Activated CD8-positive, alpha-beta memory T cell treated with anti-CD3 and anti-CD28 coated beads, Interleukin-2, amount 10 ng/mL, durations not matched to agents 7 days and 5 days (primary cell): ENCODE measurements at places on chromosomes 5 and 9.
A peak's percentile ranks its signal among the peaks of the same experiment; 100 is the strongest.

GRCh38 chr5:132392978-132393825, 23.7 kb downstream of the SLC22A5 start:
- no peak for DNase-seq

GRCh38 chr9:134187891-134188385, 23.6 kb upstream of the RNU6ATAC start:
- no peak for DNase-seq

DNA sequence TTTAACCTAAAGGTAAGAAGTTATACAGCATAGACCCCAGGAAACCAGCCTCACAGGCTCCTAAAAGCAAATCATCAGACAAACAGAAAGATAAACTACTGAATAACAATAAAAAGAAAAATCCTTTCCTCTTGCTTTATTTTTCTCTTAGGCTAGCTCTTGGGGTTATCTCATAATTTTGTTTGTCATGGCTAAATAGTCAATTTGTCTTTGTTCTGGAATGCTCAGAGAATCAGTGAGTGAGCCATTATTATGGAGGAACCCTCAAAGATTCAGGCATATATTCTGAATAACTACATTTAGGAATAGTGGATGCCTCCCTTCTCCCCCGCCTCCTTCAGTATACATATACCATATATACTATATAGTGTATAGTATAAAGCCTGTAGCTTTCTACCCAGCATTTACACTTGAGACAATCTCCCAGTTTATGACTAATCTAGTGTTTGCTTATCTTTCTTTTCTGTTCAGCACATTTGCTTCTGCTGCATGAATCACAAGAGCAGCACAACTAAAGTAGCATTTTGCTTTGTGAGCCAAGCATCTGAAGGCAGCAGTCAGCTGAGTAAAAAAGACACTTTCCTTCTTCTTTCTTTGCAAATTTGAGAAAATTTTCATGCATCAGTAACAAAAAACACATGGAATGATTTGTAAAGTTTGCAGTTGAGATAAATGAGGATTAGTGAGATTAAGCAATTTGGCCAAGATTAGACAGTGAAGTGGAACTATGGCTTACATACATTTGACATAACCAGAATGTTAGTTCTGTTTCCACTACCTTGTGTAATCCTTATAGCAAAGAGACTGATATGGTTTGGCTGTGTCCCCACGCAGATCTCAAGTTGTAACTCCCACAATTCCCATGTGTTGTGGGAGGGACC, 45.3 kb upstream of the PPP3R2 start:
- no peak for DNase-seq

DNA sequence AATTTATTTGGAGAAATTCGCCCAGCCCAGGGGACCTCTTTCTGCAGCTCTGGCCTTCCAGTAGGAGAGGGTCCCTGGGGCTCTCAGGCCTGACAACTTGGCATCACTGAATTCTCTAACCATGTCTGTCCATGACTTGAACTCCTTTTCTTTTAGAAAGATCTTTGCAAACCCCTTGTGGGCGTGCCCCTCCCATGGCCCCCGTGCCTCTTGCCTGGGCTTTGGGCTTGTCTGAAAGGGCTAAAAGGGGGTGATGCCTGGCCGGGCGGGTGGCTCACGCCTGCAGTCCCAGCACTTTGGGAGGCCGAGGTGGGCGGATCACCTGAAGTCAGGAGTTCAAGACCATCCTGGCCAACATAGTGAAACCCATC, 3.2 kb upstream of the SQSTM1 start:
- DNase-seq: no peak

DNA sequence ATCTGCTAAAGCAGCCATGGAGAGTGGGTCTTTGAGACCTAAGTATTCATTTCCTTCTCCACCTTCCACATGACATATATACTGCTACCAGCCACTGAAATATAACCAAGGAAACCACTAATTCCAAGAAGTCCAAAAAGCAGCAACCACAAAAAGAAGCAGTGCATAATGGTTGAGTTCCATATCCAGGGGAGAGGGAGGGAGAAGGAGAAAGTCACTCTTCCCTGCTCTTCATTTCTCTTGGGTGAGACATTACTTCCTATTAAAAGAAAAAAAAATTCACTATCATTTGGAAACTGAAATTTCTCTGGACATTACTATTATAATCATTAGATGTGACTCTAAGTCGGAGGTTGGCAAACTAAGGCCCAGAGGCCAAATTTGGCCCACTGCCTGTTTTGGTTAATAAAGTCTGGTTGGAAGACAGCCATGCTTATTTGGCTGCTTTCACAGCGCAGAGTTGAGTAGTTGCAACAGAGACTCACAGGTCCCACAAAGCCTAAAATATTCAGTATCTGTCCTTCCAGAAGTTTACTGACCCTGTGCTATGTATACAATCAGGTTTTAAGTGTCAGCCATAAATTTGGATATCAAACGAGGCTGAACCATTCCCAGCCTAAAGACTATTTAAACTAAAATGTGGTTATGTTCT, 168.6 kb downstream of the MPDZ start:
- no peak for DNase-seq

DNA sequence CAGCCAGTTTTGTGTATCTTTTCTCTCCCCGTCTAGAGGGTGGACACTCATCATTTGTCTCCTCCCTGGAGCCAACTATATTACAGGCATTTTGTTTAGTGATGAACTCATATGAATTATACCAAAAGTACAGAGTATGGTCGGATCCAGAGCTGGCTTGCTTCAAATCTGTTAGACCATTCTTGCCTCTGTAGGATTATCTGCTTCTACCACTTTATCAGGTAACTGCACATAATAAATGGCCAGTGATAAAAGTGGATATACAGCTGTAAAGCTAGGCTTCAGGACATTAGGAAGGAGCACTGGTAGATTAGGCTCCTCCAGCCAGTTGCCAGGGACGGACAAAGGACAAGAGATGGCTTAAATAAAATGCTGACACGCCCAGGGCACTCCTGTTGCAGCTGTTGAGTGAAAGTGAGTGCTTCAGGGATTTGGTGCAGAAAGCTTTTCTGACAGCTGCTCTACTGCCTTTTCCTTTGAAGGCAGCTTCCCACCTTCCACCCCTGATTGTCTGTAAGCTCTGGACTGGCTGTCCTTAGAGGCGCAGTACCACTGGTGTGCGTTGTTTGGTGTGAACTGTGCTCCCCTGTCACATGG, 259.2 kb downstream of the PDZD2 start:
- DNase-seq: no peak

GRCh38 chr5:170200876-170201275, 31.9 kb upstream of the C5orf58 start:
- no peak for DNase-seq

DNA sequence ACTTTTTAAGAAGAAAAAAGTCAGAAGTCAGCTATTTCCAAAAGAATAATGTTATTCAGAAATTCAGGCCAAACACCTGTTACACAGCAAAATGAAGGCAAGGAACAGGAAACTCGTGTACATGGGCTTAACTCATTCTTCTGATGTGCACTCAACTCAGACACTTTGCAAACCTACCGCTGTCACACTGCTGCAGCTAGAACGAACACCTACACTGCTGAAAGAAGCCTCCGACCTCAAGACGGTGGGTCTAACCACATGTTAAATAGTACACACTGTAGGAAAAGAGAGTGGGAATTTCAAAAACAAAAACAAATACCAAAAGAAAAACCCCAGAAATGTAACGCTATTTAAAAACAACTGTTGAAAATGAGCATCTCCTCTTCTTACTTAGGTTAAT, 384.5 kb downstream of the IRX1 start:
- DNase-seq: no peak

- no peak for DNase-seq
Measured at GRCh38 chr5:121976979-121977378, 15.2 kb downstream of the SRFBP1 start.

DNA sequence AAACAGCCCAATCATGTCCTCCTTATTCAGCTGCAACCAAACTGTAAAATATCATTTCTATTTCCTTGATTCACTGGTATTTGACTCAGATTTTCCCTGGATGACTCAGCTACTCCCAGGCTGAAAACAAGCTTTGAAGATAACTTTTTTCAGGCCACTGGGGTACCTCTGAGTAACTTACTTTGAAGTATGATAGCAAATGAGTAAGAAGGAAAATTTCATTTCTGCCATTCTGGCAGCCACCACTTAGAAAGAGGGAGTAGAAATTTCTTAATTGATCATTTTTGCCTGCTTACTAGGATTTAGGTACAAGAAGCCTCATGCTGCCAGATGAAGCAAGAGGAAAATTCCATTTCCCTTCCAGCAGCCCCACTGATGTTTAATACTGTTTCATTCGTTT, 247.4 kb downstream of the PRELID2 start:
- no peak for DNase-seq

DNA sequence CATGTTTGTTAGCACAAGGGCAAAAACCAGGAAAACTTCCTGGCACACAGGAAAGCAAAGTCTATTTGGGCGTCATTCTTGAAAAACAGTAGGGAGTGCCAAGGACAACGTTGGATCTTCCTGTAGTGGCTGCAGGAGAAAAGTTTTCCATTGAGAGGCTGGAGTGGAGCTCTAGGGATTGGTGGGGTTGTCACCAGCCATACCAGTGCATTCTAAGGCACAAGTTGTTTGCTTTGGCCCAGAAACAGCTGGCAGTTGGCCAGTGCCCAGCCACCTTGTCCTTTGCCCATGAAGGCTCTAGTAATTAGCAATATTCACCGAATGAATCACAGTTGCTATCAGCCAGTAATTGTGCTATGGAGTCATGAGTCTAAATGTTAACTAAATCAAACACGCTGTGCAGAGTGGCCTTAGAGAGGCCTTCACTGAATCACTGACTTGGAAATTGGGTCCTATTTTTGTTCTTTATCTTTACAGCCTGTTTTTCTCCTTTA, 26.4 kb downstream of the TNFSF15 start:
- no peak for DNase-seq

DNA sequence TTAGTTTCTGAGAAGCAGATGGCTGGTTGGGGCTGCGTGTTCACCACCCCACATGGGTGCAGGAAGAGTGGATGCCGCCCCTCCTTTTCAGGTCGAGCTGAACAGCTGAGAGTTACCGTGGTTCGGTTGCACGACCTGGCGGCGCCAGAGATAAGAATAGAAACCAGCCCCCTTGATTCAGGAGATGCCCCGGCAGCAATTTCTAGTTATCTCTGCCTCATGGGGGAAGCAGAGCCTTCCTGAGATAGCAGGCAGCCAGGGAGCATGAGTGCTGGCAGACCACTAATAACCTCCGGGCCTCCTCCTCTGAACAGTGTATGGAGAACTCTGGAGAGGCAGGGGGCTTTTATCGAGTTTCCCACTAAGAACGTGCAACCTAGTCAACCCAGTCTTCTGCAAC, 177.8 kb downstream of the NSG2 start:
- DNase-seq: no peak

DNA sequence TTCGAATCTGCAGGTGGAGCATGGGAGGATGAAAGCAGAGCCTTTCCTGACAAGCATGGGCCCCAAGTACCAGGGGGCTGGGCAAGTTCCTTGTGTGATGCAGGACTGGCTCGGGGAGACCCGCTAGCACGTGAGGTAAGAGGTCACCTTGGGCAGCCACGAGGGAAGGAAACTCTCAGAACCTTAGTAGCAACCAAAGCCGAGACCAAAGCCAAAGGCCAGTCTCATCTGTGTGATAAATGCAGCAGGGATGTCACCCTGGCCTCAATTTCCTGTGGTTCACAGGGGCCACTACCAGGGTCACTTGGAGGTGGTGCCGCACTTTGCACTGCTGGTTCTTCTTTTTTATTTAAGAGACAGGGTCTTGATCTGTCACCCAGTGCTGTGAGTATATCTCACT, 39.5 kb downstream of the PRRT1B start:
- peak; percentile 64 for DNase-seq
